ENCODE measurements at places on chromosomes 4 and X.

DNA sequence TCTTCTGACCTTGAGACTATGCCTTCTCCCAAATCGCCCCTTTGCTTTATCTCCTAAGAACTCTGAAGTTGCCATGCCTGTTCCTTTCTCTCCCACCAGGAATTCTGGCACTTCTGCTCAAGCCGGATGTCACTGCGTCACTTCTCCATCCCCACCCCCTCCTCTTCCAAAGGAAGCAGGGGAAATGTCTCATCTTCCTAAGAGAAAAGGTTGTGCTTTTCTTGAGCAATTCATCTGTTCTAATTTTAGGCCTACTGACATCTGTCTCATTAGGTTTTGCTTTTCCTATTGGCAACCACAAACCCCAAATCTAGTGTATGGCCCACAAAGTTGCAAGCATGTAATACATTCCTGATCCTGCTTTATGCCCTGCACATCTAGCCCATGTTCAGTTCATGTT lies 163.1 kb upstream of the PLAC1 start:
- peak; percentile 57 for DNase-seq

DNA sequence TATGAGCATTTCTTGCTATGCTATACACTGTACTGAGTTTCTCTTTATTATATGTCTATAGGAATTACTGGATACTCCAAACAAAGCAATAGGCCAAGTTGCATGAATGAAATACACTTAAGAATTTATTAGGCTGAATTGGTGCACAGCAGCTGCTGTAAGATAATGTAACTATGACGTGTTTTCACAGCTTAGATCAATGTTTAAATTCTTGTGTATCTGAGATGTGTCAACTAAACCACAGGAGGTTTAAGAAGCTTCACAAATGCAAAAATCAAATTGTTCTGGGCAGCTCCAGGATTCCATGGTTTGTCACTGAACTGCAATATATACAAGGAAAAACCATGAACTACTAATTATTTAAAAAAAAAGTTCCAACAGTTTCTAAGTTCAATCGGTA lies 156.7 kb downstream of the MAPK10 start:
- DNase-seq, result no peak

DNA sequence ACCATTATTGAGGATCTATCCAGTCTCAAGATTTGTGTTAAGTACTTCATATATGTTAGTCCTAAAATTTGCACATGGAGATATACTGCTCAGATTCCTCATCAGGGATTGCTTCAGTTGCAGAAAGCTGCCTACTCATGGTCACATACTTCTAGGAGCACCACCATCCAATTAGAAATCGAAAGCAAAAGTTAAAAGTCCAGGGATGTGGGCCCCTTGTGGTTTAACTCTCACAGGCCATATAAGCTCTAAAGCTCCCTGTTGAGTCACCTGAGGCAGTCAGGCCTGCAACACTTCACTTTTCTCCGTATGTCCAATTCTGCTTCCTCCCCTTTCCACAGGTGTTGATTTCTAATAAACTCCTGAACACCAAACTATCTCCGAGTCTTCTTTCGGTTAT lies 84.2 kb downstream of the CNOT6L start:
- DNase-seq, result peak; percentile 90

- no peak for DNase-seq
These were observed 466.1 kb downstream of the ADGRL3 start for GRCh38 chr4:61666244-61666643.

DNA sequence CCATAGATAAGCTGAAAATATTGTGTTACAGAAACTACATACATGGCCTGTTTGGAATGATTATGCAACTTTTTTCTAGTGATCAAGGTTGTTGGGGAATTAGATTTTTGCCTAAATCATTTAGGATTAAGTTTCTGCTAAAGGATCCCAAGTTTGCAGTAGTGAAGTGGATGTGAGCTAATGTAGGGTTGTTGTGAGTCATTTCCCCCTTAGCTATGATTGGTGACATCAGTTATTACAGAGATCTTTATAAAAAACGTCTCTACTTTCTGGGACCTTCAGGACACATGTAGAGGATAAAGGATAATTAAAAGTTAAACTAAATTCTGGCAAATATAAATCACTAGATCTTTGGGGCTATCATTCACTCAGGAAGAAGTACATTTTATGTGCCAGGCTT lies 133.3 kb downstream of the GATB start:
- no peak for DNase-seq

GRCh38 chr4:134539729-134540231 lies 338.2 kb upstream of the PABPC4L start:
- DNase-seq, result no peak

GRCh38 chr4:15303052-15303641 lies 124.7 kb upstream of the C1QTNF7 start:
- DNase-seq, result no peak

DNA sequence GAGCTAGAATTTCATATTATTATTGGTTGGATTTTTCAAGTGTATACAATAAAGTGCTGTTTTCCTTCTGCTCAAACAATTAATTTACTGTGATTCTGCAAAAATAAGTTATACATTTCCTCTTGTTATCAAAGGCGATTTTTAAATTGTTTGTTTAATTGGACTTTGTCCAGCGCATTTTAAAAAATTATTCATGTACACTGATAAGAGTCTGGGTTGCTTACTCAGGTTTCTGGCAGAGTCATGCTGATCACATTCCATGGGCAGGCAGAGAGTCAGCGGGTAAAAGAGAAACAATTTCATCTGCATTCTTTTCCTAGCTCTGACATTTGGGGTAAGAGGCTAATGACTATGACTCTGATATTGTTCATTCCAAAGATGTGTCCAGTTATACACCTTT lies 8.9 kb downstream of the FAT4 start:
- DNase-seq, result no peak

- DNase-seq, result no peak
These were observed 43.1 kb upstream of the MTM1 start for GRCh38 chrX:150525061-150525919.

DNA sequence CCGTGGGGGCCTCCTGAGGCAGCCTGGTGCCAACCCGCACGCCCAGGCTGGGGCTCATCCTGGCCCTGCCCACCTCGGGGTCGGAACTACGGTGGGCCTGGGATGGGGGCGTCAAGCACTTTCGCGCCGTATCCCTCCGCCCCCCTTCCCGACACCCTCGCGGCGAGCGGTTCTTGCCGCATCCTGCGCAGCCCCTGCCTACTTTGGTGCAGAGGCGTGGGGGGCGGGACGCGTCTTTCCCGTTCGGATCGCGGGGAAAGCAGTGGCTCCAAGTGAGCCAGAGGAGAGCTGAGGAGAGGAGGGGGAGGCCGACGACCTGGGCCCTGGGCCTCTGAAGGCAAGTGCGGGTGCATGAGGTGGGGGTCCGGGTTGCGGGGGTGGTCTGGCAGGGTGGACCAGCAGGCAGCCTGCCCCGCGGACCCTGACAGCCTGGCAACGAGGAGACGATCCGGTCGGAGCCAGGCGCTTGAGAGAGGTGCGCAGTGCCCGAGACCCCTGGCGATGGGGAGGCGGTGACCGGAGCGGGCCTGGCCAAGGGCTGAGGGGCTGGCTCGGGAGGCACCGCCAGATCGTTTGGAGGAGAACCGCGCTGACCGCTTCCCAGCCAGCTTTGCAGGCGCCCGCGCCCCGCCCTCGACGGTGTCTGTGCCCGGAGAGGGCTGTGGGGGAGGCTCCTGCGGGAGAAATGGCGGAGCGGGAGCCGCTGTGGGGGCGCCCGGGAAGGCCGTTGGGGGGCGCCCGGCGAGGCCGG lies at the start of gene GPRASP2:
Gene GPRASP2, plus strand, starts transcription at position 233 of the 751 bp plus-strand sequence. CDS start 2,422 bp downstream, outside the sequence.
- no peak for DNase-seq

- DNase-seq, result peak; percentile 22
These were observed 35.7 kb upstream of the EGFL6 start for GRCh38 chrX:13533726-13534125.

GRCh38 chr4:28682847-28683246 lies 1822.2 kb downstream of the STIM2 start:
- no peak for DNase-seq

- no peak for DNase-seq
These were observed 328.6 kb downstream of the ARHGAP10 start for GRCh38 chr4:148060264-148061140.

DNA sequence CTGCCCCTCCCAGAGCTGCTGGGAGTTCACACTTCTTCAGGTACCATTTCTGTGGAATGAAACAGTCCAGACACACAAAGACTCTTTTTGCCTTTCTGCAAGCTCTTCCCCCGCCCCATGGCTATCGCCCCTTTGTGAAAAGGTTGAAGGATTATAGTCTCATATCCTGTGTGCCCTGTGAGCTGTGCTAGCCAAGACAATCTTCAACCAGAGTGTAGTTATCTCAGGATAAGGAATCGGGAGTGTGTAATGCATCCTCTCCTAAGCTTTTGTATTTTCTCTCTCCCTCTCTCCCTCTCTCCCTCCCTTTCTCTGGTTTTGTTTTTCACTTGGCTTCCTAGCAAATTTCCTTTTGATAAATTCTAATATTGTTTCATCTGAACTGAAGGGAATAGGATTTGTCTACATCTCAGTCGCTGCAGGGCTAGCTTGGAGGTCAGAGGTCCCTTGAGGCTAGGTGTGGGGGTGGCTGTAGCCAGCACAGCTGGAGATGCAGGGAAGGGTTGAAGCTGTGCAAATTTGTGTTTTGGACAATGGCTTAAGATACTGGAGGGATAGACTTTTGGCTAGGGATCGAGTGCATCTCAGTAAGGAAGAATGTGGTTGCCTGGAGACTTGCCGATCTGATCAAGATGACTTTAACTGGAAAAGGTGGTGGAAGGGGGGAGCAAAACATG lies 74.6 kb upstream of the NALF2 start:
- no peak for DNase-seq

DNA sequence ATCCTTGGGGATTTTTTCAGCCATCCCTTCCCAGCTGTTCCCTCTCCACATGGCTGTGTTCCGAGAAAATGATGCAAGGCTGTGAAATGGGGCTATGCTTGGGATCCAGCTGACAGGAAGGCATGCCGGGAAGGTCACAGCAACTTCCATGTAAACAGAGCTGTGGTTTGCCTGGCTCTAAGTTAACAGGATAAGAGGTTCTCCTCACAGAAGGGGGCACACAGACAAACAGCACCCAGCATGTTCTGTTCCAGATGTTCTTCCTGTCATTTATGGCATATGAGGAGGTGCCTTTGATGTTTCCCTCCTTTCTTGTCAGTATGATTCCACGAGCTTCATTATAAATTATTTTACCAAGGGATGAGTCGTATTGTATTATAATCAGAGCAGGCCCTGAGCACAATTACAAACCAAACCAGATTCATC lies 220.7 kb downstream of the ANTXR2 start:
- DNase-seq, result no peak

GRCh38 chrX:261919-262352 lies 19.2 kb upstream of the PLCXD1 start:
- DNase-seq, result no peak

DNA sequence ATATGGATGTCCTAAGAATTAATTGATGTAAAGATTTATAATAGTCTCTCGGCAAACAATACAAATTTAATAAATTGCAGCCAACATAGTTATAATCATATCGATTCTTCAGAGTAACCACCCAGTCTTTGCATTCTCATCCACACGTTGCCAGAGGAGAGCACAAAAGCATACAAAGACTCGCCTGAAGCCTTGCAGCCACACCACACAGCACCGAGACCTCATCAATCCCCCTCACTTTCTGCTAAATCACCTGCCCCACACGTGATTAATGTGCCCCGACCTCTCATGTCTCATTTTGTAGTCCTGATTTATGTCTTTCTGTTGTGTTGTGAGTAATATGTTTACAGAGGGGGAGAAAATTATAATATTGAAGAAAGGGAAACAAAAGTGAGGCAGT lies 510.4 kb downstream of the TRIML1 start:
- DNase-seq, result no peak

DNA sequence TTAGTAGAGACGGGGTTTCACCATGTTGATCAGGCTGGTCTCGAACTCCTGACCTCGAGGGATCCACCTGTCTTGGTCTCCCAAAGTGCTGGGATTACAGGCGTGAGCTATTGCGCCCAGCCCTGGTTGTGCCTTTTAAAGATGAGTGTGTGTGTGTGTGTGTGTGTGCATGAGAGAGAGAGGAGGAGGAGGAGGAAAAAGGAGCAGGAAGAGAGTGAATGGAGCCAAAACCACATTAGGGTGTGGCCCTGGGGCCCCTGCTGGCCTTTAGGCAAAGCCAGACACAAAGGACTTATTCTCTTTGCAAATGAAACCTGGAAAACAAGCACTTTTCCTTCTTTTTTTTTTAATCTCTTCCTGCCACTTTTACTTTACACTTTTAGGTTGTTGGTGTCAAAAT lies 48.2 kb upstream of the KLF3 start:
- DNase-seq, result no peak

DNA sequence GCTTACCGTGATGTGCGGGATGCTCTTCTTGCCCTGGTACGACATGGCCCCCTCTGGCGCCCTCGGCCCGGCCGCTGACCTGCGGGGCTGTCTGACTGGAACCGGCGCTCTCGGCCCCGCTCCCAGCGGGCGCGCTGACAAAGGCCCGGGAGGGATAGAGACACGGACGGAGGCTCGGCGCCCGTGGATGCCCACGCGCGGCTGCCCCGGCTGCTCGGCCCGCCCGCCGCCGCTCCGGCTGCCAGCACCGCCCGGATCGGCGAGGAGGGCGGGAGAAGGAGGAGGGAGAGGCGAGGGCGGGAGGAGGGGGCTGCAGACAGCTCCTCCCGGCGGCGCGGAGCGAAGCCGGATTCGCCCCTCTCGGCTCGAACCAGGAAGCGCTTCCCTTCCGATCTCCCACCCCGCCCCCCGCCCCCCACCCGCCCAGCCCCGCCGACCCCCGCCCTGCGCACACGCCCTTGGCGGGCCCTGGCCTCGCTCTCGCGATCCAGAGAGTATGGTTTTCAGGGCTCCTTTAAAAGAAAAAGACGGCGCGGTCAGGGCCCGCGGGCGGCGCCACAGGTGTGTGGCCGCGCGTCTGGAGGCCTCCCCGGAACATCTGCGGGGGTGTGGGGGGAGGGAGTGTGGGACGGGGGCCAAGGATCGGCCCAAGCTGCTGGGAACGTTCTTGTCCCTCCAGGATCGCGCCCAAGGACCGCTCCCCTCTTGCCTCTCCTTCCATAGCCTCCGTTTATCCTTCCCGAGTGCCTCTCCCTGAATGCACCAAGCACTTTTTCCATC lies 4.5 kb downstream of the CRMP1 start:
- DNase-seq, result no peak

DNA sequence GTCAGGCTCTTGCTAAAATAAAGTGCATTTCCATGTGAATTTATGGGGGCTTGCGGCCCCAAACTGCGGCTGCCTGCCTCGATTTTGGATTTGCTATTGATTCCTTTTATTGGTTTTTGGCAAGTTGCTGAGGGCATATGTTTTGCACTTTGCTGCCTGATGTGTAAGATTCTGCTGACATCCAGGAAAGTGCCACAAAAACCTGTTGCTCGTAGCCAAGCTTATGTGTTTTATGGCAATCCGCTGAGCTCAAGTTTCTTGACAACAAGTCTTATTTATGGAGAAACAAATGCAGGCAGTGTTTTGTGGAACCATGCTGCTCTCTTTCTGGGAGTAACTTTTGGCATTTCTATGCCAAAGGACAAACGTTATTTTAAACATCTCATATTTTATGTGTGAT lies 97.3 kb upstream of the DDIT4L start:
- no peak for DNase-seq

DNA sequence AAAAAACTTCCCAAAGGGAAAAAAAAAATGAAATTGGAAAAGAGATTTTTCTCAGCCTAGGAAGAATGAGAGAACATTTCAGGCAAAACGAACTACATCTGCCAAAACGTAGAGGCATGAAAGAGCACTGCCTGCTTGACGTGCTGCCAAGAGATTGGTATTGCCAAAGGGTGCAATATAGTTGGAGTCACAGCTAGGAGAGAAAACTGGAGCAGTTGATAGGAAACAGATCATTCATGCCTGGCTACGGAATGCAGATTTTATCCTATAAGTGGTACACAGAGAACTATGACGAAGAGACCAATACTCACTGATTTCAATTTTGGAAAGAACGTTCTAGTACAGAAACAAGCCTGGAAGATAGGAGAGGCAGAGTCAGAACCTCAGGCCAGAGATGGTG lies 68.4 kb upstream of the IQCM start:
- DNase-seq, result no peak

All from NB4 (cell line).